ENCODE measurements at places on chromosomes 2 and 18.

DNA sequence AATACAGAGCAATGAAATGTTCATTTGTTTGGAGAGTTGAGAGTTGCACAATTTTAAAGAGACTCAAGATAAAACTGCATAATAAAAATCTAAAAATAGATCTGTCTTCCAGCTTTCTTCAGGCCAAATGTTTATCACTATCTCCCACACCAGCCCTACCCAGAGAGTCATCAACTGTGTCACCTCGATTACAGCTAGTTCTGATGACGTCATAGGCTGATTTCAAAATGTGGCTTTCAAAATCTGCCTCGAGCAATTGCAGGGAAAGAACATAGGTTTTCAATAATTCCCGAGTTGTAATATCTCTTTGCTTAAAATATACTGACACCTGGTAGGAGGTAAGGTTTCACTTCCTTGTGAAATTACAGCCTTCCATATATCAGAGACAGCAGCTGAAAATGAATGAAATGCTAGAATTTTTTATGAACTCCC is 677.6 kb upstream of the ID2 start:
- peak; percentile 59 for DNase-seq

GRCh38 chr2:81304154-81304830 is 999.7 kb upstream of the LRRTM1 start:
- no peak for DNase-seq

DNA sequence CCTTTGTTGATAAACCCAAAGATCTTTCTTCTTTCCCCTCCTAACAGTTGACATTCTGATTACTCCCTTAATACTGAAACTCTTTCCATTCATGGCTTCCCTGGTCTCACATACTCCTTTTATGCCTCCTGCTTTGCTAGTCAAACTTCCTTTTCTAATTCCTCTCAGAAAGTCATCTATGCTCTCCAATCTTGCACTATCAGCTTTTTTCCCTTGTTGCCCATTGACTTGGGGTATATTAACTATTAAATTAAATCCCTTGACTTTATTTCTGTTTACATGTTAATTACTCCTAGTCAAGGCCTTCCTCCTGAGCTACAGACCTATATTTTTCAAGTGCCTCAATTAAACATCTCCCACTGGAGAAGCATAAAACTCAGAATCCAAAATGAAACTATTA is 3.6 kb upstream of the COL5A2 start:
- no peak for DNase-seq

DNA sequence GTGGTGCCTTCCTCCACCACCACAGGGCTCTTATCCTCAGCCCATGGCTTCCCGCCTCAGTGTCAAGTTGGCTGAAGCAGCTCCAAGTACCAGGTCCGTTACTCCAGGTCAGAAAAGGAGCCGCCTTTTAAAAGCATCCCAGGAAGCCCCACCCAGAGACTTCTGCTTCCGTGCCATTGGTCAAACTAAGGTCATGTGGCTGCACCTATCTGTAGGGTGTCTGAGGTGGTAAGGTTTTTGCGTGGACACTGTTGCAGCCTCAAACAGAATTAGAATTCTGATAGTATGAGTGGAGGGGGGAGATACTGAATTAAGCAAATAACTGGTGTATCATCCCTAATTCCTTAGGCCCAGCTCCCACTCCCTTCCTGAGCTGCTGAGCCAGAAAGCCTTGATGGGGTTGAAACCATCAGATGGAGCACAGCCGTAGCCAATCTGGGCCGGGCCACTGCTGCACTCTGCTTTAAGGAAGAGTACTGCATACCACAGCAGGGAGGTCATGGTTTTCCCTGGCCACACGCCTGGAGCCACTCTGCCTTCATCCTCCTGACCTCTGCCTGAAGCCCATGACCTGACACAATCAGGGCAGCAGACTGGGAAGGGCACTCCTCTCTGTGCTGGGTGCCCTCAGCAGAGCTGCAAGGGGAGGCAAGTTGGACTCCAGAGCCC is 8.4 kb downstream of the TMEM247 start:
- DNase-seq: no peak

DNA sequence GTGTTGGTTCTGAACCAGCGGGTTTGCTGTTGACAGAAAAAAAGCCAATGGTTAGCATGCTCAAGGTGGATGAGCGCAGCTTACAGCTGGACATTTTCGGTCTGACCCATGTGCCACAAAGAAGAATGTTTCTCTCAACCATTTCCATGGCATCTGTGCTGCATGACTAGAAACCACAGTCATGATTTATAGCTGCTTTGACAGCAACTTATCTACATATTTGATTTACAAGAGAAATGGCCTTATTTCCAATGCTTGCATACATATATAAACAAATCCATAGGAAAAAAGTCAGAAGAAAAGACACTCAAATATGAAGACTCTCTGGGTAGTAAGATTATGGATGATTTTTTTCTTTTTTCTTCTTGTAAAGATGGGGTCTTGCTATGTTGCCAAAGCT is 98.2 kb downstream of the DYNC1I2 start:
- DNase-seq: no peak

GRCh38 chr2:55026202-55026601 is 24.0 kb downstream of the RTN4 start:
- no peak for DNase-seq

GRCh38 chr2:119173556-119174060 is 15.1 kb upstream of the C1QL2 start:
- DNase-seq: no peak

GRCh38 chr2:220353897-220354296 is 726.5 kb downstream of the SLC4A3 start:
- DNase-seq: no peak

- no peak for DNase-seq
Measured at GRCh38 chr2:134079373-134079772, 174.5 kb upstream of the MGAT5 start.

DNA sequence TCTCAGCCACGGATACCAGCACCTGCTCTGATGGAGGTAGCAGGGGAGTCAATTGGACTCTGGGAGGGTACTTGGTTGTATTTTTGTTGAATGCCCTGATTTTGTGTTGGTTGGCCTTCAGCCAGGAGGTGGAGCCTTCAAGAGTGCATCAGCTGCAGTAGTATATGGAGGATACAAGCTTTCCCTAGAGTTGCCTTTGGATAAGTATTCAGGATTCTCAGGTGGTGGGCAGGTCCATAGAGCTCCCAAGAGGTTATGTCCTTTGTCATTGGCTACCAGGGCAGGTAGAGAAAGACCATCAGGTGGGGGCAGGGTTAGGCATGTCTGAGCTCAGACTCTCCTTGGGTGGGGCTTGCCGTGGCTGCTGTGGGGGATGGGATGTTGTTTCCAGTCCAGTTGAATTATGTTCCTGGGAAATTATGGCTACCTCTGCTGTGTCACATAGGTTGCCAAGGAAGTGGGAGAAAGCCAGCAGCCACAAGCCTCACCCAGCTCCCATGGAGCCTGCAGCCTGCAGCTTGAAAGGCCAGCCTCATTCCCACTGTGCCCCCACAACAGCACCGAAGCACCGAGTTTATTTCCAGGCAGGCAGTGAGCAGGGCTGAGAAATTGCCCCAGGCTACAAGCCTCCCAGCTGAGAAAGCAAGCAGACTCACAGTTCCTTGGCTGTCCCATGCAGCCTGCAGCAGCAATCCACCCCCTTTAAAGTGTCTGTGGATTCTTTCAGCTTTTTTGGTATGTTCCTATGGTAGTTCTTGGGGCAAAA is 38.6 kb upstream of the CHST9 start:
- DNase-seq: no peak

DNA sequence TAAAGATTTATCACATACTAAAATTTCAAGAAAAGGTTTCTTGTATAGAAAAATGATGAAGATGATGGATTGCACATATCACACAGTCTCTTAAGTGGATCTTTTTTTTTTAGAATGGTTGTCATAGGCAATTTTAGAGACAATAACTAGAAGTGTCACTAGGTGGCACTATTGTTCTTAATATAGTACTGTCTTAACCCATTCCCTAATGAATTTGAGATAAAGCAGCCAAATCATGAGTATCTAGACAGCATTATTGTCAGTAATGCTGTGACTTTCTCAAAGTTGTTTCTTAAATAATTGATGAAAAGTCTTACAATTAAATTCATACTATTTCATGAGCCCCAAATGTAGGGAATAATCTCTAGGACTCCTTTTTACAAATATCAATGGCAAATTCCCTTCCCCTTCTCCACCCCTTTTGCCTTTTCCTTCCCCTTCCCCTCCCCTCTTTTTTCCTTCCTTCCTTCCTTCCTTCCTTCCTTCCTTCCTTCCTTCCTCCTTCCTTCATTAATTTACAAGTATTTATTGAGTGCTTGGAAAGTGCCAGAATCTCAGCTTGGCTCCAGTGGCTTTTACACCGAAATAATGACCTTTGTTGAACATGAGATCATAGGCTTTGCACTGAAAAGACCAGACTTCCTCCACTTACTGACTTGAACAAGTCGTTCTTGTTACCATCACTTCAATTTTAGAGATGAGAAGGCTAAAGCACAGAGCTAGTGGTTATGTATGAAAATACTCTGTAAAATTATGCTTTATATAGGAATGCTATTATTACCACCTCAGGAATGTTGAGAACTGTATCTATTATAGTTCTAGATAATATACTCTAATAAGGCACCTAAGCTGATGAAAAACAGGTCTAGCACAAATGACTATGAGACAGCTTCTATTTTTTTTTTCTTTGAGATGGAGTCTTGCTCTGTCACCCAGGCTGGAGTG is 19.8 kb downstream of the MYL12B start:
- no peak for DNase-seq

- no peak for DNase-seq
Measured at GRCh38 chr2:240296476-240297255, 138.8 kb upstream of the GPC1 start.

DNA sequence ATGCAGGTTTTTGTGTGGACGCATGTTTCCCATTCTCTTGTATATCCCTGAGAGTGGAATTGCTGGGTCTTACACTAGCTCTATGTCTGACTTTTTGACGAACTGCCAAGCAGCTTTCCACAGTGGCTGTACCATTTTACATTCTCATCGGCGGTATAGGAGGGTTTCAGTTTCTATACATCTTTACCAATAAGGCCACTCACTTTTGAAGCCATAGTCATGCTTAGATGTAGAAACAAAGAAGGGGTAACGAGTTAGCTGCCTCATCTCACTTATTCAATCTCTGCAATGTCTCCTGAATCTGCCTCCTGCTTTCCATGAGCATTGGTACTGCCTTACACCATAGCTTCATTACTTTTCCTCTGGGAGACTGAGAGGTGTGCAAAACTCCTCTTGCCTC is 47.4 kb downstream of the MMADHC start:
- no peak for DNase-seq

- peak; percentile 20 for DNase-seq
Measured at GRCh38 chr2:17752892-17753802, 463 bp downstream of the SMC6 start.

- DNase-seq: no peak
Measured at GRCh38 chr2:6872394-6872793, 5.2 kb upstream of the RSAD2 start.
